ENCODE measurements at places on chromosomes 3 and 15. TPM values are rescaled to one million over a fixed set of nuclear protein-coding genes. Genes with fewer than 3 reads are reported as not detected.

CPLX3 gene
- total RNA-seq = not detected

SHC4 gene
- total RNA-seq = 0.50 TPM

SCN10A gene
- total RNA-seq = not detected

PLS1 gene
- 51.4 TPM for total RNA-seq

CPNE9 gene
- total RNA-seq = 0.16 TPM

ALPK3 gene
- 20.2 TPM for total RNA-seq

RHOA gene
- 709 TPM for total RNA-seq

MNS1 gene
- 5.6 TPM for total RNA-seq

GRCh38 chr15:99016680-99017321 lies 9.2 kb upstream of the PGPEP1L start:
- DNase-seq = no peak

GRCh38 chr3:108477511-108478147 lies 32.8 kb downstream of the MYH15 start:
- DNase-seq = no peak

GRCh38 chr15:73608941-73609340 lies 24.2 kb downstream of the NPTN start:
- no peak for DNase-seq

DNA sequence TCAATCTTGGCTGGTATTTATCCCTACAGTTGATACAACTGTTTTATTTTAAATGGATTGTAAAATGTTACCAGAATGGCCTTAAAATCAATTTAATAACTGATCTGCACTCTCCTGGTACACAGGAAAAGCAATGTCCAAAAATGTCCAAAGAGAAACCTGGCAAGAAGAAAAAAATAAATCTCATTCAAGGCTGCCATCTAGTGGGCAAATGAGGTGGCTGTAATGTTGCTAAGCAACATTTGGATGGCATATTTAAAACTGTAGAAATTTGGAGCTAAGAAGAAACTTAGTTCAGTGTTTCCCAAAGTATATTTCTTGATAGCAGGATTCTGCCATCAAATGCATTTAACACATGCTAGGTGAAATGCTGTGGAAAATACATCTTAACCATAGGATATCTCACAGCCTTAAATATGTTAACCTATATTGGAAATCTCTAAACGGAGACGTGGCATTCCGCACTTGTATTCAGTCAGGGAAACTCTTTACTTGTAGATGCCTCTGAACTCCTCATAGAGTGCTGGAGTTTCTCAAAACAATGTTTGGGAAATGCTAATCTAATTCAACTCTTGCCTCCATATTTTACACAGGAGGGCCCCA lies 216.8 kb downstream of the ERC2 start:
- DNase-seq = peak; percentile 85

- no peak for DNase-seq
Measured at GRCh38 chr15:81304226-81304625, 19.7 kb downstream of the STARD5 start.

DNA sequence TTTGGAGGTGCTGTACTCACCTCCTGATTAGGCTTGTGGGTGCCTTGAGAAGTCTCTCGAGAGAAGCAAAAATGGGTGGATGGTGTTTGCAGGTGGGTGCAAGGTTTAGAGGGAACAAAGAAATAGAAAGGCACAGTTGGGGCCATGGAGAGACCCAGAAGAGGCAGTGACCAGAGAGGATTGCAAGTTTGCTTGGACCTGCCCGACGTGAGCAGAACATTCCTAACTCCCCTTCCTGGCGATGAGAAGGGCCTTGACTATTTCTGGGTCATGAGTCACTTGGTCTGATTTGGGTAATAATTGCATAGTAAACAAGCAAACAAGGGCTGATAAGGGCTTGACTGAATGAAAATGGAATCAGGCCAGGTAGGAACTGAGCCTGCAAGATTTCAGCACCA lies 7.0 kb upstream of the CTSH start:
- no peak for DNase-seq

DNA sequence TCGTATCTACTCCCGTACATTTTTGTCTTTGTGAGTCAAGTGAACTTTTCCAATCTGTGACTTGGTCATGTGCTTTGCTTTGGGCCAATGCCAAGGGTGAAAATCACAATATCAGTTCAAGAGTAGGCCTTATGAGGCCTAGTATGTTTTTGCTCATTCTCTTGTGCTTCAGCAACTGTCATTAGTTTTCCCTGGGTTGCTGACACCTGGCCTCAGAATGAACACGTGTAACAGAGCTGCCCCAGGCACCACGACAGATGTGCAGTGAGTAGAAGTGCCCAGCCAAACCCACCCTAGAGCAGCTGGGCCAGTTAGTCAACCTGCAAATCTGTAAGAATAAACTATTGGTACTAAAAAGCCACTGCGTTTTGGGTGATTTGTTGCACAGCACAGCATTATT lies 460.3 kb upstream of the WNT5A start:
- no peak for DNase-seq

- DNase-seq = peak; percentile 30
Measured at GRCh38 chr3:139970526-139970925, 35.5 kb downstream of the CLSTN2 start.

- DNase-seq = no peak
Measured at GRCh38 chr3:40169983-40170382, 139.5 kb upstream of the EIF1B start.

DNA sequence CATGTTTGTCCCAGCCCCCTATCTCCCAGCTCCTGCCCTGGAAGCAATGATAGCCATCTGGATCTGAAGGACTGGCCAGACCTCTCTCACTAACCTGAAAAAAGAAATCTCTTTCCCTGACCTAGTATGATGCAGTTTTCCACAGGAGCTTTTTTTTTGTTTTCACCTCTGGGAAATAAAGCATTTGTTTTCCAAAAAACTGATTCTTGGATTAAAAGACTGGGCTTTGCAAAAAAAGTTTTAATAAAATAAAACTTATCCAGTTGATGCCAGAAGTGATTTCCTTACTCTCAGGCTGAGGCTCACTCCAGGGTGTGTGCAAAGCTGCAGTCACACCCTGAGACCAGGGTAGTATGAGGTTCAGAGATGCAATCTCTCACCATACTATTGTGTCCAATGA lies 104.0 kb downstream of the RYK start:
- DNase-seq = no peak

DNA sequence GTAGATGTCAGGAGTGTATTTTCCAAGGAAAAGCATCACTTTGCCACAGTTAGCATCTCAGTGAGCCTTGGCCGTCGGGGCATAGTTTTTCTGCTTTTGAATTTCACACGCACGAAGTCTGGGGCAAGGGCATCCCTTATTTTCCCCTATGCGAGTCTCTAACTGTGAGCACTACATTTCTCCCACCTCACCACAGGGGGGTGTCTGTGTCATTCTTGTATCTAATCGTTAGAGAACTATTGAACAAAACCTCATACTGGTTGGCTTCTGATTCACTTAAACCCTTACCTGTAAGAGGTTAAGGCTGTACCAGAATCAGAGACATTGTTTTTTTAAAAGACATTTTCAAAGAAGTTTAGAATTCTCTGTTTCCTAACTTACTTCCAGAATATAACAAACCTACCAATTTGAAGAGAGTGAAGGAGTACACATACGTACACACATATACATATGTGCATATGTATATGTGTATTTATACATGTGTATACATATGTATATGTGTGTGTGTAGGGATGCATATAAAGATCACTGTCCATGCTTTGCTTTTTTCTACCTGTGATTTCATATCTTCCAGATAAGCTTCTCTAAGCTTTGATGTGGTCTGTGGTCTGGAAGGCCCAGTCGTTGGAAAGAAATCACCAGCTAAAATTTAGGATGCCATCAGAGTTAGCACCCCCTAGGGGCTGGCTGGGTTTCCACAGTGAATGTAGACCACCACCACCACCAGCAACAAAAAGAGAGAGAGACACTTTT lies 49.4 kb downstream of the MYZAP start:
- DNase-seq = peak; percentile 84

GRCh38 chr15:85761635-85762034 lies 33.1 kb downstream of the KLHL25 start:
- no peak for DNase-seq

DNA sequence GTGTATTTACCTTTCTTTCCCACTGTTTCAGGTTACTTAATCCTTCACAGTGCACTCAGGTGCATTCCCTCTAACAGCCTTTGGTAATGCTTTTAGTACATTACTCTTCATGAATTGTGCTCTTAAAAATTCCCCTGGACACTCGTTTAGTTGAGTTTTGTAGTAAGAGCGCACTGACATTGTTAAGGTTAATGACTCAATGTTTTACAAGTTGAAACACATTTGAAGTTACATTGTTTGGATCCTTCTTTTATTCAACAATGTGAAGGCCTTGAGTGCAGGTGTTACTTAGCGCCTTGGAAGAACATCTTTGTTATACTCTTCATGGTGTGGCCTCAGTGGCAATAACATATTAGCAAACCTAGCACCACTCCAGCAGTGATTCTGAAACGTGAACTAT lies 739.6 kb downstream of the NAALADL2 start:
- DNase-seq = no peak

GRCh38 chr3:36482880-36483279 lies 102.6 kb downstream of the STAC start:
- no peak for DNase-seq

GRCh38 chr3:122679085-122679881 lies 1.4 kb upstream of the PARP14 start:
- DNase-seq = peak; percentile 84

GRCh38 chr3:159839561-159840379 lies 148.9 kb upstream of the IL12A start:
- DNase-seq = peak; percentile 89

- no peak for DNase-seq
Measured at GRCh38 chr3:1752205-1752604, 346.5 kb upstream of the CNTN4 start.

- no peak for DNase-seq
Measured at GRCh38 chr15:73750438-73750837, 2.7 kb downstream of the INSYN1 start.

DNA sequence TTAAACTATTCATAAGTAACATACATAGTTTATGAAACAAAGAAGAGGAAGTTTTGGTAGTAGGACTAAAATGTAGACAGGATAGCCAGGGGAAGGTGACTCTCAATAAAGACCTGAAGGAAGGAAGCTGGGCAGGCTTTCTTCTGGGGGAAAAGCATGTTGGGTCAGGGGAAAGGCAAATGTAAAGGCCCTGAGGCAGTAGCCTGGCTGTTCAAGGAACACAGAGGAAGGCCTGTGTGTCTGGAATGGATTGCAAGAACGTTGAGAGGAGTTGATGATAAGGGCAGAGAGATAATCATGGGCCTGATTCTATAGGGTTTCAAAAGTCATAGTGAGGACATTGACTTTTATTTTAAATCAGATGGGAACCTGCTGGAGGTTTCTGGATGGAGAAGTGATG lies 167.6 kb downstream of the SNRK start:
- DNase-seq = no peak

DNA sequence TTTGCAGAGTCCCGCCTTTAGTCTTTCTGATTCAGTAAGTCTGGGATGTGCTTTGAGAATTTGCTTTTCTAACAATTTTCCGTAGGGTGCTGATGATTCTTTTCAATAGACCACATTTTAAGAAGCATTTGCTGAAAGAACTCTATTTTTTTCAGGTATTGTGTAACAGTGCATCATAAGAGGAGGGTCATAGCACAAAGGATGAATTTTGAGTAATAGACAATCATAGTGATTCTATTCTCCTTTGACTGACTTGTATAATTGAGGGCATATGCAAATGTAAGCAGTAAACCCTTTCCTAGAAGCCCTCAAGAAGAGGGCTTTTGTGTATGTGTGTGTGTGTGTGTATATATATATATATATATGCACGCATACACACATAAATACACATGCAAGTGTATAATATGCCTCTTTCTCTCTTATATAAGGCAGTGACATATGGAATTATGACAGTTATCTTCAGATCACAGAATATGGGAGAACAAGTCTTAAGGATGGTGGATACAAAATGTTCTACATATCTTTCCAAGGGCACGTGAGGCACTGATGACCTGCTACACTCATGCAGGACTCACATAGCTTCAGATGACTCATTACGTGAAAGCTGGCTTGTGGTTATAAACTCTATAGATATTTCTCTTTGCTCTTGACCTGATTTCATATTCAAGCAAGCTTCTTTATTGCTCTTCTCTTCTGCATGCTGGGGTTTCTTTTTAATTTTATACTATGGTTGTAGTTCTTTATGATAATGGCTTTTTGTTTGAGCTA lies 6.5 kb upstream of the PLSCR1 start:
- no peak for DNase-seq
